ENCODE measurements at places on chromosomes 12 and 14.

- no peak for DNase-seq
These were observed 188.4 kb downstream of the DUSP6 start for GRCh38 chr12:89163918-89164317.

- DNase-seq, result no peak
These were observed 153.9 kb upstream of the RFLNA start for GRCh38 chr12:124140944-124141486.

DNA sequence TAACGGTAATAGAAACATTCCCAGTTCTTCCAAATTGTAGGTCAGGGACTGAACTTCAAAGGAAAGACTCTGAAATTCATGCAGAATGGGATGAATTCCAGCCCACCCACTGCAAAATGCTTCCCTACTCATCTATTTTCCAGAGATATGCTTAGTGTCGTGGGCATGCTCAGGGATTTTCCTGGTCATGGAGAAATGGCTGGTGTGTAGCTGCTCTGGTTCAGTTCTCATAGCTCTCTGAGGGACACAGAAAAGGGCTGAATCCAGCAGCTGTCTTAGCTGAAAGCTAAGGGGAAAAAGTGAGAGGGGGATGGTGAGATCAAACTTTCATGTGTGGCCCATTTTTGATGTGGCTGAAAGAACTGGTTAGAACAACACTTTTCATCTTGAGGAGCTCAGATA is 72.9 kb upstream of the KRAS start:
- no peak for DNase-seq

DNA sequence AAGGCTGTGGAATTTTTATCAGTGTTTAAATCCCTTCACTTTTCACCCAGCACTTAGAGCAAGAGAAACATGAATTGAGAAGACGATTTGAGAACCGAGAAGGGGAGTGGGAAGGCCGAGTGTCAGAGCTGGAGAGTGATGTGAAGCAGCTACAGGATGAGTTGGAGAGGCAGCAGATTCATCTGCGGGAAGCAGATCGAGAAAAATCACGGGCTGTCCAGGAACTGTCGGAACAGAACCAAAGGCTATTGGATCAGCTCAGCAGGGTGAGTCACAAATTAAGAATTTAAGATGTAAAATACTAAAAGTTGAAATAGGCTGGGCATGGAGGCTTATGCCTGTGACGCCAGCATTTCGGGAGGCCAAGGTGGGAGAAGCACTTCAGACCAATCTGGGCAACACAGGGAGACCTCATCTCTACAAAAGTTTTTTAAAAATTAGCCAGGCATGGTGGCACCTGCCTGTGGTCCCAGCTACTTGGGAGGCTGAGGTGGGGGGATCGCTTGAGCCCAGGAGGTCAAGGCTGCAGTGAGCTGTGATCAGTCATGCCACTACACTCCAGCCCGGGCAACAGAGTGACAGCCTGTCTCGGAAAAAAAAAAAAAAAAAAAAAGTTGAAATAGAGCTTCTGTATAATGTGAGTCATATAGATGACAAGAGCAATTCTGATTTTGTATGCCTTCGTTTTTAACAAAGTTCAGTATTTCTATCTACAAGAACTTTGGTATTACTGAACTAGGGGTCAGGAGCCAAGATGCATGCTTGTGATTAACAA is 9.6 kb downstream of the BICDL1 start:
- DNase-seq, result no peak

- DNase-seq, result no peak
These were observed 210.4 kb upstream of the NUDT4 start for GRCh38 chr12:93167331-93167730.

GRCh38 chr12:25308756-25309155 is 58.0 kb upstream of the KRAS start:
- no peak for DNase-seq

GRCh38 chr12:78115889-78116288 is 285.2 kb downstream of the NAV3 start:
- DNase-seq, result no peak

DNA sequence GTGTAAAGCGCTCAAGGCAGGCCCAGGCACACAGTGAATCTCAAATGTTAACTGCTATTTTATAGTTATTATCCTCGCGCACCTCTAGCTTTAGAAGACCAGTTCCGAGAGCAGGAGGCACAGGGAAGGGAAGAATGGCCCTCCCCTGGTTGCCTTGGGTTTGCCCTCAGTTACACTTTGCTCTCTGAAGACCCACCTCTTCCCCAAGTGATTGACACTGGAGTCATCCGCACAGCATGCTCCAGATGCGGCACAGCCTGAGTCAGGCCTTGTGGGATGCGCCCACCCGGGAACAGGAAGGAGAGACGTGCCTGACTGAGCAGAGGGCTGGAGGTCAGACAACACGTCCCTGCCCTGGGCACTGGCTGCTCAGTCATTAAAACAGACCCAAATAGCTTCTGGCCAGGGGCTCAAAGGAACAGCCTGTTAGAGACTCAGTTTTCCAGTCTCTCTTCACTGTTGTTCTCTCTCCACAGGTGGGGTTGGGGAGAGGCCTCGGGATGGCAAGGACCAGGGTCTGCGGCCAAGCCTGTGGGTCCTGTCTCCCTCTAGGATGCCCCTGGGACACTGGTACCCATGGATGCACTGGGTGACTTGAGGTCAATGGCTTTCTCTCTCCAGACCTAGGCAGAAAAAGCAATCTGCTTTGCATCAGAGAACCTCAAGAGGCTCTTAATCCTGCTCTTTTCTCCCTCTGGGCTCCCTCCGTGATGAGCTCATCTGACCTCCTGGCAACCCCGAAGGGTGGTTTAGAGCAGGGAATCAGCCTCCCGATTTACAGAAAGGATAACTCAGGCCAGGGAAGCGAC is 13.6 kb upstream of the MLXIP start:
- DNase-seq, result peak; percentile 66

GRCh38 chr12:116996093-116996492 is 85.3 kb downstream of the FBXW8 start:
- DNase-seq, result no peak
